ENCODE measurements at places on chromosomes 5 and 9.

DNA sequence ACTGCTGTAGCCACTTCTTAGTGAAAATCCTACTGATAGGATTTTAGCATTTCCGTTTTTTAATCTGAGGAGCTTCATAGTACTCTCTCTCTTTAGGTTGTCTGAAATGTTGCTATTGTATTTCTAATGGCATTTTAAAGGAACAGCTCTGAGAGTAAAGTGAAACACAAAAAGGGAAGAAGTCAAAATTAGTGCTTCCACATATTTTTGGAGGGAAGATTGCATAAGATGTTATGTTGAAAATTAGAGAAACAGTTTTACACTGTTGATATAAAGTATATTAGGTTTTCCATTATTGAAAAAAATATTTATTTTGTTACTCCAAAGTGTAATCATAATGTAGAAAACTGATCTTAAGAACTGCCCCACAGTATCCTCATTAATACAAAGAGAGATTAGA is 525.1 kb downstream of the TAF11L14 start:
- DNase-seq = no peak

DNA sequence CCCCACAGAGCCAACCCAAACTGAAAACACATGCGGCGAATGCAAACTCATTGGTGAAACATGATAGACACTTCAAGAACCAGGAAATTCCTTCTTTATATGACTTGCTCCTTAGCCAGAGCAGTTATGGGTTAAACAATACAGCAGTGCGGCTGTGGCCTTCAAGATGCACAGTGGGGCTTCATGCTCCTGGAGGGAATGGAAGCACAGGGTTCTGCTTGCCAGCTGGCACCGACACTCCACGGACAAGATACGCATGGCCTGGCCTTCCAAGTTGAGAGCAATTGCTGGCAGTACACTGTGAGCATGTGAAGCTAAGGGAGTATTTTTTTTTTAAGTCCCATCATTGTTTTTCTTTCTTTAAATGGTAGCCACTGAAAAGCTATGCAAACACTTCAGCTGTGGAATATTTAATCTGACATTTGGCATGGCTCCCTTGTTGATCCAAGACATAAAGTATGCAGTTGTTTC is 451.6 kb upstream of the CD180 start:
- no peak for DNase-seq

- DNase-seq = no peak
These were observed 212.5 kb downstream of the DAB2IP start for GRCh38 chr9:121863955-121864354.

- no peak for DNase-seq
These were observed 54.1 kb downstream of the GARNL3 start for GRCh38 chr9:127318651-127319167.

GRCh38 chr9:117104716-117105495 is 310.0 kb downstream of the ASTN2 start:
- no peak for DNase-seq

GRCh38 chr5:160637357-160638090 is 214.5 kb downstream of the ATP10B start:
- no peak for DNase-seq

DNA sequence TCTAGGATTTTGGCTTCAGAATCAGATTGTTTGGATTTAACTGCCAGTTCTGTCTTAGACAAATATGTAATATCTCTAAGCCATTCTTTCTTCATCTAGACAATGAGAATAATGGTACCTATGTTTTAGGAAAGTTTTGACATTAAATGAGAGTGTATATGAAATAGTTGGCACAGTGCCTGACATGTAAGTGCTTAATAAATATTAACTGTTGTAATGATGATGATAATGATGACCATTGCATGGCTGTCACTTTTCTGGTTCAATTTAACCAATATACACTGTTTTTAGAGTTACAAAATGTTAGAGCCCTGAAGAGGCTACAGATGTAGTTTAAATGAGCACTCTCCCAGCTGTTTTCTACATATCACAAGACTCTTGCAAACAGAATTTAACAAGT is 131.7 kb downstream of the RANBP17 start:
- no peak for DNase-seq

- no peak for DNase-seq
These were observed 14.7 kb downstream of the SIL1 start for GRCh38 chr5:139183502-139183901.

- DNase-seq = no peak
These were observed 95.6 kb downstream of the NR6A1 start for GRCh38 chr9:124675261-124676158.

DNA sequence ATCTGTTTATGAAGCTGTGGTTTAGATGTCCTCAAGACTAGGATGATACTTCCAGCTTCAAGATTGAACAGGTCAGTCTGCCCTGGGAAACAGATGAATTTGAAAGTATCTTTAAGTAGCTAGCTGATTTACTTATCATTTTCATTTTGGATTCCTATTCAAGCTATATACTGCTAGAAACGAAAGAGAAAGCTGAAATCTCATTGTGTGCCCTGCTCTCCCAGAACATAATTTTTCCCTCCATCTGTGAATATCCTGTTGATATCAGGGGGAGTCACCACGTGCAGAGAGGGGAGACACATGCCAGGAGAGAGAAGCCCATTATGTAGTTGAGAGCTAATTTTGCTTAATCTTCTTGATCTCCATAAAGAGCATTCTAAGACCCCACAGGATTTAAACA is 439.1 kb downstream of the NR2F1-AS1 start:
- DNase-seq = no peak

- DNase-seq = no peak
These were observed 342.7 kb upstream of the RIOK2 start for GRCh38 chr5:97525780-97526179.

Measured in cortex of kidney (tissue), 1 donor.